ENCODE measurements at places on chromosomes 6 and 20.

DNA sequence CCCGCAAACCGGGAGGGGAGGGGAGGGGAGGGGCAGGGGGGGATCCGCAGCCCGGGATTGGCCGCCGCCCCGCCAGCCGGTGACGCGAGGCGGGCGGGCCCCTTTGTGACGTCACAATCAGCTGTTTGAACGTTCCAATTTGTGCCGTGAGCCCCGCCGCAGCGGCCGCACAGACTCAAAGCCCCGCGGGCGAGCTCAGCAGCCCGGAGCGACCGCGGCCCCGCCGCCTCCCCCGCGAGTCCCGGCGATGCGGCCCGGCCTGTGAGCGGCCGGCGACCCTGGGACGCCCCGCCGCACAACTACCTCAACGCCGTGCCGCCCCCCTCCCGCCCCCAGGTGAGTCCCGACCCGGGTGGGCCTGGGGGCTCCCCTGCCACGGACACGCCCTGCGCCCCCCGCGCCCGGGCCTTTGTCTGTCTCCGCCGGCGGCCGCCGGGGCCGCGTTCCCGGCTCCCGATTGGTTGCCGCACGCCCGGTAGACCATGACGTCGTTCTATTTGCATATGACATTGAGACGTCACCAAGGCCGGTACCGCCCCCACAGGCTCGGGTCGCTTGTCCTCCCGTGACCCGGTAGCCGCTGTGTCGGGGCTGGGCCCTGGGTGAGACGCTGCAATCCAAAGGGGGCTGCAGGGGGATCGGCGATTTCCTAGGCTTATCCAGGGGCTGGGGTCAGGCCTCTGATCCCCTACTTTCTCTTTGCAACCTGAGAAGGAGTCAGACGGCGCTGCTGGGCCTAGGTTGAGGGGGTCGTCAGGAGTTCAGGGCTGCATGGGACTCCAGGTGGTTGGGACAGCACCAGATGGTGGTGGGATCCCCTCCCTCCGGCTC is at the start of gene TP53INP2:
Gene TP53INP2, plus strand, starts transcription at position 168 of the 831 bp plus-strand sequence. CDS start 4,396 bp downstream, outside the sequence.
- DNase-seq, result peak; percentile 48

DNA sequence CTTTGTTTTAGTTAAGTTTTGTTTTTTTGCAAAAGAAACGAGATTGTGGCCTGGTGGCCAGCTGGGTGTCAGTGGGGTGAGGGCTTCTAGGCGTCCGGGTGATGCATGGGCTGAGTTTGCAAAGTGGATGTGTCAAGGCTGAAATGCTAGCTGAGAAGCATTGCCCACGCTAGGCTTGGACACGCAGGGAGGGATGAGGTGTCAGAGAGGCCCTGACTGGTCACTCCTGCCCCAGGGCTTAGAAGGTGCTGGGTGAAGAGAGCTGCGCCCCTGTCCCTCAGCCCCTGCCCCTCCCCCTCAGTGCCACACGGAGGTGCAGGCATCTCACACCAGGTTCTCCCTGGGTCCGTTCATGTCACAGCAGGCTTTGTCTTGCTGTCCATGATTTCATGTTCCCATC is 8.1 kb downstream of the OSBPL2 start:
- no peak for DNase-seq

DNA sequence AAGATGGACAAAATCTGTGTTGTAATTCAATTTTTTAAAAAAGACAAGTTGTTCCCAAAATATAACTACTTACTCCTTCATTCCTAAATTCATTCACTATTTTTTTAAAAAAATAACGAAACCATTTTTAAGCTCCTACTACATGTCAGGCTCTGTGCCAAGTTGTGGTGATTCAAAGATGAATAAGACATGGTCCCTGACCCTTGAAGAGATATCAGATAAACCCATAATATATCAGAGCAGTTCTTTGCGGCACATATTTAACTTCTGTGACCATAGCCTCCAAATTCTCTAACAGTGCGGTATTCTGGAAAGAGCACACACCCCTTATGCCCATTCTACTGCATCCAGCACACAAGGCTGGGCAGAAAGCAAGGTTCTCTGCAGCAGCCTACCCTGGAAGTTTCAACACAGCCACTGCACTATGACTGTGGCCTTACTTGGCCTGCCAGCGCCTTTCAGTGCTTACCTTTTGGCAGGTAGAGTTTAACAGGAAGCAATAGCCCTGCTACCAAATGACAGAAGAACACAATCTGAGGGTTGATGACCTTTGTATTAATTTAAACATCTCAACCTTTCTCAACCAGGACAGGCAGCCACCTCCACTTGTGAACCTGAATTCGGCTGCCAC is 406.5 kb downstream of the BTBD9 start:
- no peak for DNase-seq

DNA sequence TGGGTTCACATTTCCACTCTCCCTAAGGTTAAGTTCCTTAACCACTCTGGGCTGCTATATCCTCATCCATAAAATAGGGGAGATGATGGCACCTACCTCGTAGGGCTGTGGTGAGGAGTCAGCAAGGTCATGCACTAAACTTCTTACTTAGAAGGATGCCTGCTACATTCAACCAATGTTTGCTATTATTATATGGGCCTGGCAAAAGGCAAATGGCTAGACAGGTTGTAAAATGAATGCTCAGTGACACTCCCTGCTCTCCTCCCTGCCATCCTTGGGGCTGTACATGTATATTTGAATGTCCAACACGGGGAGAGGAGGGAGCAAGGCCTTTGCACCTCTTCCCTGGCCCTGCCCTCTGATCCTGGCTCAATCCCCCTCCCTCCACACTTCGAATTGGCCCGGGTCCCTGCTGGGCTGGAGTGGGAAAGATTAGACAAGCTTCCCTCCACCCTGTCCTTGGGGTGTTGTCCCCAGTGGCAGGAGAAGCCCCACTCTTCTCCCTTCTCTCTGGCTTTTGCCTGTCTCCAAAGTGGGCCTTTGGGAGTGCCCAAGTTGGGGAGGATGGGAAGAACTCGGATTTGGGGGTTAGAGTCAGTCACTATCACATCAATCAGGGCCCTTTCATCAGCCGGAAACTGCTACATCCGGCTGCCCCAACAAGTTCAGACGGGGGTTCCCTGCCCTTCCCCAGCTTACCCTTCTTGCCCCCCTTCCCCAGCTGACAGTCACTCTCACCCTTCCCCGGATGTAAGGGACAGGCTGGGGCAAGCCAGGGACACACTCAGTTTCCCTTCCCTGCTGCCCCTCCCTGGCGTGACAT is 36.3 kb upstream of the VEGFA start:
- DNase-seq, result no peak

DNA sequence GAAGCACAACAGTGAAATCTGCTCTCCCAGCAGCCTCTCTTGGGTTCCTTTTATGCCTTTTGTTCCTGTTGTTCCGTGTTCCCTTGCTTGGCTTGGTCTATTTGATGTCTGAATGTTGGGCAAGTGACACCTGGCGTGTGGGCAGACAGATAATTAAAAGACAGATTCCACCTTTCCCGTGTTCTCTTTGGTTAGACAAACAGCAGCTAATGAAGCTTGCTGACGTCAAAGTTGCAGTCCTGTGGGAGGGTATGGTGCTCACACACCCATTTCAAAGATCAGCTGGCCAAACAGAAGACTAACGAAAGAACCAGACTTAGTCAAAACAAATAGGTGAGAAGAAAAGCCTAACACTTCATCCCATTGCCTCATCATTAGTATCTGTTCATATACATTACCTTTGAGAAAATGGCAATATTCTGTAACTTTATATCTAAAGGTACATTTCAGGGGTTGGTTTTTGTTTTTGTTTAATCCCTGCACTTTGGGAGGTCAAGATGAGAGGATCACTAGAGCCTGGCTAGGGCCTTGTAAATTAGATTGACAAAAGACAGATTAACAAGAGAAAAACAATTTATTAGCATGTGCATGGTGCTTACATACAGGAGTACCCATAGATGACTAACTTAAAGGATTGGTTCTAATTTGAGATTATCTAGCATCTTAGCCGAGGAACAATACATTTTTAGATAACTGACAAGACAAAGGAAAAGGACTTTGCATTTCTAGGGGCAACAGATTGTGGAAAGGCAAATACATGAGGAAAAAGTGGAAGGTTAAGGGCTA is 48.9 kb upstream of the TNFRSF21 start:
- DNase-seq, result no peak

- no peak for DNase-seq
Observed at GRCh38 chr6:41334482-41335040, 847 bp upstream of the NCR2 start.

DNA sequence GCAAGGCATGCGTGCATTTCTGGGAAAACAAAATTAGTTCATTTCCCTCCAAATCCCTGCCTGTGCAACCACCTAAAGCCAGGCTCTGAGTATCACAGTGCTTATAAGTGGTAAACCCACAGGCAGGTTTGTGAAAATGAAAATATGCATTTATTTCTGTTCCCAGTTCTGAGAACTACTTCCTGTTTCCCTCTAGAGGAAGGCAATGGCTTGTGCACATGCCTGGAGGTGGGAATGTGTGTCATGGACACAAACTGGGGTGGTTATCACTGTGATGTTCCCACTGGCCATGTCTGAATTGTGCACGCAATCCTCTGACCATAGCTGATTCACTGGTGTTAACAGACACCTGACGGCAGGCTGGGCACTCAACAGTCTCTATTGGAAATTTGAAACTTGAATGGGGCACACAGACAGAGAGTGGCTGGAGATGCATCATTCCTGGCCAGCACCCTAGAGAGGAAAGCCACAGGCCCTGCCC is 26.3 kb downstream of the FAM110A start:
- no peak for DNase-seq

DNA sequence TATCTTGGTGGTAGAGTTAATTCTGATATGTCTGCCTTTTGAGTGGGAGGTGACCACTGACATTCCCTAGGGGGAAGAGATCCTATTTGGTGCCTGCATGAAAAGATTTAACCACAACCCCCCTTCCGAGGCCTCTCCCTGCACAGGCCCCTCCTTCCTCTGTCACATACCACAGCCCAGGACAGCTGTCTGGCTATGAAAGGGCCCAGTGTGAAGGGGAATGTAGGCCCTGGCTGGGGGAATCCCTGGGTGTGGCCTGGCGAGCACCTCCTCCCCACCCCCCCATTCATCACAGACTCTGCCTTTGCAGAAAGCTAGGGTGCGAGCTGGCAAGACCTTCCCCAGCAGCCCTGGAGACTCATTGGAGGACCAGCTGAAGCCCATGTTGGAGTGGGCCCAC is 27.4 kb upstream of the MAPRE1 start:
- DNase-seq, result no peak

DNA sequence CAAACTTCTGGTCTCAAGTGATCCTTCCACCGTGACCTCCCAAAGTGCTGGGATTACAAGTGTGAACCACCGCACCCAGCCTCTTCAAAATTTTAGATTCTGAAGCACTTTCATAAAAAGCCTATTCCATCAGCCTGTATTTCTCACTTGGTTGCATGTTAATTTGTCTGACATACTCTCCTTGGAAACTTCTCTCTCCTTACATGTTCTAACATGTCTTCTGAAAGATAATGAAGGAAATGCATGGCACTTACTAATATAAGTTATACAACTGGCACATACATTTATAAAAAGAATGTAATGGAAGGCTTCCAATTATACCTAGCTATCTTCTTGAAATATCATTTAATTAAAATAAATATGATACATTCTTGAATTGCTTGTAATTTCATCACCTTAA is 597.5 kb downstream of the TBC1D32 start:
- DNase-seq, result no peak

- no peak for DNase-seq
Observed at GRCh38 chr20:61814244-61814643, 251.4 kb downstream of the TAF4 start.

DNA sequence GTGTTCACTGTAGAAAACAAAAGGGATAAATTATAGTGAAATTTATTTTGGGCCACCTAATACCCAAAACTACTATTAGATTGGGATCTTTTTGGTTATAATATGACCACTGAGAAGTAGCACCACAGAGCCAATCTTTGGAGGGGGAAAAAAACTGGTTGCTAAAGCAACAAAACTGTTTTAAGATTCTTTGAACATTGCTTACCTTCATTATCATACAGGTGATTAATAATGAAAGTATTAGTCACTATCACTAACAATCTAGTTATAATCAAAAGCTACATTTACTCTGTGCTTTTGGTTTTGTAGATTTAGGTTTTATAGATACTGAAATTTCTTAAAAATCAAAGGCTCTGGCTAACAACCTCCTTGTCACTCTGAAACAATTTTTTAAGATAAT is 31.7 kb downstream of the STX7 start:
- no peak for DNase-seq

DNA sequence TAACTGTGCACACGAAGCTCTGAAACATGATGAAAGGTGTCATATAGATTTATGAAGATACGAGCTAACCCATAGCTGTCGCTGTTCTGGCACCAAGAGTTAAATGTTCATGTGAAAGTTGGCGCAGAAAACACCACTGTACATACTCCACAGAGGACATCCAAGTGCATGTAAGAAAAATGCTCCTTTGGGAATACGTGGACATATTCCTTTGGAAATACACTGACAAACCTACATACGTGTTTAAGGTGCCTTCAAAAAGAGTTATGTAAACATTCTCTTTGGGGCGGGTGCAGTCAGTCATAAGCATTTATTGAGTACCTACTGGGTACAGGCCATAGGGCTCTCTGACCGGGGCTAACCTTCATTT is 723 bp upstream of the ARID1B start:
- DNase-seq, result no peak

DNA sequence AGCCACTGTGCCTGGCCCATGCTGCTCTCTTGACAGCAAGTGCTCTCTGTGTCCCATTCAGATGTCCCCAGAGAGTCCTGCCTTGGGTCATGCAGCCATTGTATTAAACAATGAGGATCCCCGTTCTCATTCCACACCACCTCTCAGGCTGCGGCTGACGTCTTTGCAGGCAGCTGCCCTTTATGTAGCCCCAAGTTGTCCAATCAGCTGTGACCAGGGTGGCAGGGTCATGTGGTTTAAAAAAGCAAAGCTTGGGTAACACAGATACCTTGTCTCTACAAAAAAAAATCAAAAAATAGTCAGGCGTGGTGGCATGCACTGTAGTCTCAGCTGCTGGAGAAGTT is 13.2 kb downstream of the GCNT2 start:
- DNase-seq, result no peak

DNA sequence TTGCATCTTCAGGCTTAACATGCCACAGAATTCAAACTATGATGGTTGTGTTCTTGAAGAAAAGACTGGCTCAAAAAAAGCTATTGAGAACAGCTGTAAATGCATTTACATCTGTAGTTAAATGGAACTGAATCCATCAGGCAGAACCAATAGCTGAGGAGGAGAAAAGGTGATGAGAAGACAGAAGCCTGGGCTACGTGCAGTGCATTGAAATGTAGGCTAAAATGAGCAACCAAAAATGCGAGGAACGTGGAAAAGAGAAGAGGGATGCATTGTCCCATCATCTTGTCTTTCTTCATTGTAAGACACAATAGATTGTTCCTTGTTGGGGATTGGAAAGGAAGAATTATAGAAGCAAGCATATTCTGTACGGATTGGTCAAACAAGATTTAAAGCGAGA is 13.8 kb upstream of the HDDC2 start:
- DNase-seq, result no peak
